ENCODE measurements at places on chromosomes 3 and 15. TPM values are rescaled to one million over a fixed set of nuclear protein-coding genes. Genes with fewer than 3 reads are reported as not detected.
A peak's percentile ranks its signal among the peaks of the same experiment; 100 is the strongest.

The MB21D2 gene
- 3.1 TPM for total RNA-seq

DNA sequence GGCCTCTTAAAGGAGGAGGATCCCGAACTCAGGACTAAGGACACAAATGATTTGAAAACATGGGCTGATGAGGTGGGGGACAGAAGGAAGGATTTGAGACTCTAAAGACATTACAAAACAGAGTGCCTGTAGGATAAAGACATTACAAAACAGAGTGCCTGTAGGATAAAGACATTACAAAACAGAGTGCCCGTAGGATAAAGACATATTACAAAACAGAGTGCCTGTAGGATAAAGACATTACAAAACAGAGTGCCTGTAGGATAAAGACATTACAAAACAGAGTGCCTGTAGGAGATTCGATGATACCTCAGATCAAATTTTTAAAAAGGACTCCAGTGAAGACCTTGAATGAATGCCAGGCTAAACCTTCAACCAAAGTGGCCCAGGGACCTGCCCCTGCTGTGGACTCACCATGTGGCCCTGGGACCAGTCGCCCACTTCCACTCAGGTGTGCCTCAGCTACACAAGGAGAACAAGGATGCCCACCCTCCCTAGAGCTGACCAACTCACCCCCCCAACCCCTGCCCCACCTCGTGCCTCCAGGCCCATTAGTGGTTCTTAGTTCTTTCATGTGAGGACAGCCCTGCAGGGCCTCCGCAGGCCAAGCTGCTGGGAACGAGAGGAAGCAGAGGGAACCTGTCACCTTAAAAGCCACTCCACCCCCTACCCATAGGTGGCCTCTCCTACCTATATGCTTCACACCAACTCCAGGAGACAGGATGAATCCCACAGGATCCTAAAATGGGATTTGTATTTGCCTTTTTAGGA lies 59.8 kb downstream of the SH3BP5 start:
- no peak for DNase-seq

DNA sequence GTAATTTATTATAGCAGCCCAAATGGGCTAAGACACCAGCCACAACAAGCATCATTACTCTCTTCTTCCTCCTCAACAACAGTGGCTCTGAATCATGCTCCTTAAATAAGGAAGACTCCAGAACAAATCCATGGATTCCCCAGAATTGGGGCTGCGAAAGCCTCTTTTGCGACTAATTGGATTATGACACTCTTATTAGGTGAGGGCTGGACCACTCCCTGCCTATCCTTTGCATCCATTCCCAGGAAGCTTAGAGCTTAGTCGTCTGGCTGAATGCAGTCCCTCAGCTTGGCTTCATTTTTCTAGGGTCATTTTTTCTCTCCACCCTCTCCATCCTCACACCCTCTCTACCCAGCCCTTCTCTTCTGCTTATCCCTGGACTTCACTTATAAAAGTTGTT lies 227.7 kb downstream of the ZNF621 start:
- no peak for DNase-seq

GRCh38 chr15:39506146-39506545 lies 74.7 kb upstream of the THBS1 start:
- DNase-seq = no peak

The OCA2 gene
- not detected for total RNA-seq

The MAPKAPK3 gene
- 205 TPM for total RNA-seq

- no peak for DNase-seq
Observed at GRCh38 chr15:49887659-49888322, 231.2 kb downstream of the ATP8B4 start.

The RNU6-1 gene
- total RNA-seq = not detected

DNA sequence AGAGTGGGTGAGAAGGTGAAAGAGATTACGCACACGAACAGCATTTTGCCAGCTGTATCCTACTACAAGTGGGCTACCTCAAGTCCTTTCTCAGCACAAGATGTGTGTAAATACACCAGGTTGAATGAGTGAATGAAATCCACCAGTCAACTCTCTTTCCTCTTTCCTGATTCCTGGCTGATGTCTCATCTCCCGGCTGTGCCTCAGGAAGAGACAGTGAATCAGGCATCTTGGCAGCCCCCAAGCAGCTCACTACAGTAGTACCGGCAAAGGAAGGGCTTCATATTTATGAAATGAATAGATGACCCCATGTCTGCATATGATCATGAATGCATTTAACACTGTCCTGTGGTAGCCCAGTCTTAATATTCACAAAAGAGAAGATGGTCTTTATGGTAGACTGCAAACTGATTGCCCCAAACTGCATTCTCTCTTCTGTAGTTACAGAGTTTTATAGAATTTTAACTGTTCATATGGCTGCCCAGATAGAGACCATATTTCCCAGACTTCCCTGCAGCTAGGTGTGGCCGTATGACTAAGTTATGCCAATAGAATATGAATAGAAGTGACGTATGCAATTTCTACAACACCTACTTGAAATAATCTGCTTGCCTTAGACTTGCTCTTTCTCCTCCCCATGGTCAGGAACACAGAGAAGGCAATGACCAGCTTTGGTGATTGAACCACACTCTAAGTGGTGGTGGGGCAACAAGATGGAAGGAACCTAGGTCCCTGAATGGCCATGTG lies 22.7 kb downstream of the MGLL start:
- no peak for DNase-seq

The P2RY13 gene
- not detected for total RNA-seq

- DNase-seq = no peak
Observed at GRCh38 chr3:46261926-46262594, 19.8 kb downstream of the CCR3 start.

The CFAP20DC gene
- 1.5 TPM for total RNA-seq

GRCh38 chr3:45041666-45042065 lies 15.6 kb downstream of the CLEC3B start:
- no peak for DNase-seq

DNA sequence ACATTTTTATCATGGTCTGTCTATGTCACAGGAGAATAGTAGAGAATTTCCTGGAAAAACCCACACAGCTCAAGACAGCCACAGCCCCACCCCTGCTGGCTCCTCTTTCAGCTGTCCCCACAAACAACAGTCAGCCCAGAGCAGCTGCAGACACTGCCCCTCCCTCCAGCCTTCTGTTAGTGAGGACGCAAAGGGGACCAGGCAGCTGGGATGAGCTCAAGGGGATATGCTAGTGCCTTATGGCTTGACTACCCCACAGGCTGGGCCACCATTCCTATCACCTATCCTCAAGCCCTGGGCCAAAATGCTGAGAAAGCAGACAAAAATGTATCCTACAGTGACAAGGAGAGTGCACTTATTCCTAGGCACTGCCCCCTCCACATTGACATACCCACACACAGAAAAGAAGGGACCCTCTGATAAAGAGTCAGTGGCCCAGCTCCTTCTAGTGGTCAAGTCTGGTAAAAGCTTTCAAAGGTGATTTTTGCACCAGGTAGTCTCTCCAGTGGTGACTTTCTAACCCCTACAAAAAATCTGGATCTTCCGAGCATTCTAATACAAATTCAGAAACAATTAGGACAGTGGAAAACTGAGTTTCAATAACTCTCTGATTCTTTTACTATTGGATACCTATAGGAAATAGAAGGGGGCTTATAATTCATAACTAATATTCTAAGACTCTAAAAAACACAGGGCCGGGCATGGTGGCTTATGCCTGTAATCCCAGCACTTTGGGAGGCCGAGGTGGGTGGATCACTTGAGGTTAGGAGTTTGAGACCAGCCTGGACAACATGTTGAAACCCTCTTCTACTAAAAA lies 3.0 kb upstream of the MAP1A start:
- DNase-seq = peak; percentile 35

- no peak for DNase-seq
Observed at GRCh38 chr3:62954580-62954979, 79.4 kb upstream of the CADPS start.

DNA sequence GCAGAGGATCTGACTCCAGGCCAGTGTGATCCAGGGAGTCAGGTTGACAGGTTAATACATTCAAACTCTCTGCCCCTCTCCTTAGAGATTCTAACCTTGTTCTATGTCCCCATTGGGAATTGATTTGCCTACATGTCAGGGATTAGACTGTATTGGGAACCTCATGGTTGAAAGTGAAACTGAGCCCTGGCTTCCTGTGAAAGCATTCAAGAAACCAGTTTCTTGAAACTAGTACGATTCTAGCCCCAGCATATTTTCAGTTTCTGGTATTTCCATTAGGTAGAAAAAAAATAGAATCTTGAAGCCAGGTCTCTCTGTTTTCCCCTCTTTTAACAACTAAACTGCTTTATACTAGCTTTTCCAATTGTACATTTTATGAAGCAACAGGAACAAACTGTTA lies 140.4 kb upstream of the ABI3BP start:
- DNase-seq = no peak

DNA sequence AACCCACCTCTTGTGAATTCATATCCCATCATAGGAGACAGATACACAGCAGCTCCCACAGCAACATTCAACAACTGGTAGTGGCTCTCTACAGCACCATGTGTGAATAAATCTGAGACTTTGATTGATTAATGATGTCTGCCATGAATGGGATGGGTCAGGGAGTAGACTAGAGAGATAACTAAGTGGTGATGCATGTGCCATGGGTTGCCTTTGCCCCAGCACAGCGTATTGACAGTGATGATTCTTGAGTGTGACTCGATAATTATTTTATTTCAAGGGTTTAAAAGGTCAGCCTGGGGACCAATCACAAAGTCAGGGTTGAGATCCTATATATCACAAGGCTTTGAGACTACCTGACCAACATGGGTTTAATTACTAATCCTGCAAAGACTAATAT lies 295.9 kb downstream of the PTPRG start:
- no peak for DNase-seq

DNA sequence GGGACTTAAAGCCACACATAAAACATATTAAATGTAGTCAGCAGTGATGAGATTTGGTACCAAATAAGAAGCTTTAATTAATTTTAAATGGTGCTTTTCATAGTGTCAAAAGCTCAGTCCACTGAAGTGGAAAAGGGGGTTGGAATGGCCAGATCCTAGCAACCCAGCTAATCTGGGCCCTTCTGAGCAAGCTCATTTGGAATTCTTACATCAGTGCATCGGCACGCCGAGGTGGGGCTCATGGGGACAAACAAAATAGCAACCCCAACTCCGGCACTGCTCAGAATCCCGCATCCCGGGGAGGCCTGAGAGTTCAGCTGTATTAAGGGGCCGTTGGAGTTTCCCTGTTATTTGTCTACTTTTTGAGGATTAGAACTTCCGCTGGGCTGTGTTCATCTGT lies 526.4 kb downstream of the SOX2 start:
- no peak for DNase-seq

The SLC6A11 gene
- not detected for total RNA-seq

- DNase-seq = no peak
Observed at GRCh38 chr15:90812171-90812957, 56.0 kb upstream of the FURIN start.

GRCh38 chr15:46703871-46704637 lies 1013.3 kb upstream of the SEMA6D start:
- no peak for DNase-seq

DNA sequence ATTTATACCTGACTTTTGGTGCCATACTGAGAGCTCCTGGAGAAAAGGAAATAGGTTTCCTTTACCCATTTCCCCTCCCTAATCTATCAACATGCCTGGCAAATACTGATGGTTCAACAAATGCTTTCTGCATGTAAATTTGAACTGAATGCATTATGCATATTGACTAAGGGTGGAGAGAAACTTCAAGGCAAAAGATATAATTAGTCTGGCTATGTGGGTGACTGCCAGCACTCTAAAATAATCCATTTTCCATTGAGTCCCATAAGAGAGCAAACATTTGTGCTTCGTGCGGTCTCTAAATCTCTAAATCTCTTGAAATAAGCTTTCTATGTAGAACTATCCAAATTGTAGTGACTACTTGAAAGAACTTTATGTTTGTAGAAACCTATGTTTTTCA lies 451.3 kb upstream of the LMCD1 start:
- no peak for DNase-seq

- no peak for DNase-seq
Observed at GRCh38 chr3:181999314-181999713, 287.6 kb downstream of the SOX2 start.

DNA sequence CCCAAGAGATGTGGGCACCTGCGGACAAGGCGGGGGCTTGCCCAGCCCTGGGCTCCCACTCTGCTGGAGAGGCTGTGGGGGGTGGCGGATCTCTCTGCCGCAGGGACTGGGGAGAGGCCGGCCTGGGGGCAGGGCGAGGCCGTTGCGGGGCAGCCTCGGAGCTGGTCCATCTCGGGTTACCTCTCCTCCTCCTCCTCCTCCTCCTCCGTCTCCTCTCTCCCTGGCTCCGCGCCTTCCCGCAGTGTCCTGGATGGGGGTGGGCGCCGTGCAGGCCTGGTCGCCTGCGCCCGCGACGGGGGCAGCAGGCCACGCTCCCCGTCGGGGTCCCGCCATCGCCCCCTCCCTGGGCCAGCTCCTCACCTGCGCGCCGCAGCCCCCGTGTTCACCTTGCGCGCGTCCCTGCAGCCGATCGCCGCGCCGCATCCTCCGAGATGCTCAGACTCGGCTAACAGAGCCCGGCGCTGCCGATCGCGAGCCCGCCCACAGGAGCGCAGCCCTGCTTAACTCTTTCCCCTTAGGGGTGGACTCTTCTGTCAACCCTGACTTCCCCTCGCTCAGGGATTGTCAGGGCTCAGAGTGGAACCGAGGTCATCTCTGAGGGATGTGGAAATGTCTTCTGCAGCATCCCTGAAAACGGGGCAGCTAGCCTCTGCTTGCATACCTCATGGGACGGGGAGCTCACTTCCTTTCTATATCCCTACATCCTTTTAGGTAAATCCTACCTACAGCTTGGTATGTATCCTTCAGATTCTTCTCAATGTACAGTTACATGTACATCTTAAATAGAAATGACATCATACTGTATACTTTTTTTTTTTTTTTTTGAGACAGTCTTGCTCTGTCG lies at the start of gene PRRT3:
PRRT3 (minus strand) TSS at position 447 of the 844 bp plus-strand sequence. CDS start 2,293 bp downstream, outside the sequence.
- DNase-seq = peak; percentile 81

DNA sequence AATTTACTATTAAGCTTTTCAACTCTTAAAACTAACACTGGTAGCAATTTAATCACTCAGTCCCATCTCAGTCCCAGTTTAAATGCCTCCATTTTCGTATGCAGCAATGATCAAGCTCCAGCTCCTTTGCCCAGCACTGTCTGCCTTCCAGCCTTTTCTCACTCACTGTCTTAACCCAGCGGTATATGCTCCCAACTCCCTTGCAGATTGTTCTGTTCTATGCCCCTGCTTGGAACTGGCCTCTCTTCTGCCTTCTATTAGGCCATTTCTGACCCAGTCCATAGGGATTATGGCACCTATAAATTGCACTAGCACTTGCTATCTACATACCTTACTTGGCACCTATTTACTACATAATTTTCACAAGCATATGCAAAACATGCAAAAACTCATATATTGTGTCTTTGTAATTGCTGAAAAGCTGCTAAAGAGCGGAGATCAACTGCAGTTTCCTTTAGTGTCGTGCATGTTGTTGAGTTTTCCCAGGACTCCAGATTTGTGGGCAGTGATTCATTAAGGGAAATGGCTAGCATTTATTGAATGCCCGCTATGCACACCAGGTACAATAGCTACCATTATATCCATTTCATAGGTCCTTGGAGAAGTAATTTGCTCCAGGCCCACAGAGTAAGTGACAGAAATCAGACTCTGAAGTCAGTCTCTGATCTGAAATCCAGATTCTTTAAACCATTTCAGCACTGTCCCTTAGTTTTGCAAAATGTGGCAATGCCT lies 24.4 kb downstream of the CRBN start:
- DNase-seq = no peak

- DNase-seq = no peak
Observed at GRCh38 chr3:13483286-13483685, 3.2 kb downstream of the HDAC11 start.
